ENCODE measurements at places on chromosomes 16 and 17.

- no peak for DNase-seq
Measured at GRCh38 chr17:4636474-4637100, 4.9 kb downstream of the ALOX15 start.

- no peak for DNase-seq
Measured at GRCh38 chr16:23907457-23907902, 71.7 kb downstream of the PRKCB start.

- DNase-seq: no peak
Measured at GRCh38 chr17:82876149-82876548, 36.3 kb upstream of the ZNF750 start.

DNA sequence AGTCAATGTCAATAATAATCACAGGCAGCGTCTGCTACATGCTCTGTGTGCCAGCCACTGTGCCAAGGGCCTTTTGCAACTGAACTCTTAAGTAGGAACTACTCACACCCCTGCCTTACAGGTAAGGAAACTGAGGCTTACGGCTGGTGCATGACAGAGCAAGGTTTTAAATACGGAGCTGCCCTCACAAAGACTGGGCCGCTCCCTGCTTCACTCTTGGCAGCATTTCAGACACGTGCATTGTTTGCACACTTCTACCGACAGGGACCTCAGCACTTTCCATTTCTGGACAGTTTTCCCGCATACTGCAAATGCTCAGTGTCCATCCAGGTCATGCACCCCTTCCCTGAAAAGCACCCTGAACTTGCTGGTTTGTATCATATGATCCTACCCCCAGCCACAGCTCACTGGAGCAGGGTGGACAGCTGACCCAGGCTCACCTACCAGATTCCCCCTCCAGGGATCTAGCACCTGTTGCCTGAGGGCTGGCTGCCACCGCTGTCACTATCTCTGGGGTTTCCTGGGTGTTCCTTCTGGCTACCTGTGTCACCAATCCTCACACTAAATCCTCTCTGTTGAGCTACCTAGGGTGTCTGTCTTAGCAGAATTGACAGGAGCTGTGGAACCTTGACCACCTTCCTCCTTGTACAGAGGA, 142.9 kb downstream of the C16orf78 start:
- no peak for DNase-seq

GRCh38 chr16:85735225-85735635, 15.7 kb downstream of the C16orf74 start:
- peak; percentile 46 for DNase-seq

DNA sequence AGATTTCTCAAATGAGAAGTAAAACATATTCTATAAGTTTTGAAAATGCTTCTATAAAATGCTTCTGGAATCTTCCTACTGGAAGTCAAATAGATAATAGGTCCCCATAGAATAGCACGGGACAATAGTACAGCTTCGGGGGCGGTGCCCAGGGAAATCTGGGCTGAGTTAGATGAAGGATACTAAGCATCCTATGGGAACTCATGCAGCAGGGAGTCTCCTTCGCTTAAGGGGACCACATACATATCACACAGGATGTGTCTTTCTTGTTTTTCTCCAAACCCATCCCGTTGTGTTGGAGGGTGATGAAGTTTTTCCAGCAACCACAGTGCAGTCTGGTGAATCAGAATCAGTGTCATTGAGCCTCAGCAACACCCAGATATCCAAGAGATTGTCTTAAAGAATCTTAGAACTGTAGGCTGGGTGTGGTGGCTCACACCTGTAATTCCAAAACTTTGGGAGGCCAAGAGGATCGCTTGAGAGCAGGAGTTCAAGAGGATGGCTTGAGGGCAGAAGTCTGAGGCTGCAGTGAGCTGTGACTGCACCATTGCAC, 84.2 kb downstream of the PITPNC1 start:
- DNase-seq: no peak

DNA sequence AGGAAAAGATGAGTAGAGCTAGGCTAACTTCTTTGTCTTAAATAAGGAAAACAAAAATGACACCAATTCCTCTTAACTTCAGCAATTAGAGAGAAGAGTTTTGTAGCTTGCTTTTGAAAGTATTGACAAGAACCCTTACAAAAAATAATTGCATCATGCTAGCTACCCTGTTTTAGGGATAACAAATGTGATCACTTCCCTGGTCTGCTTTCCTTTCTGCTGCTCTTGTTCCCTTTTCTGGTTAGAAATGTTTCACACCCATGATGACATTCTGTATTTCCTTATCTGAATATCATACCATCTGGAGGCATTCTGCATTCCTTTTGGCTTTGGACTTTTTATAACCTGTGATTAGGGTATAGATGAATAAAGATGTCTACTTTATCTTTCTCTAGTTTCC, 9.9 kb upstream of the SMIM36 start:
- DNase-seq: no peak

DNA sequence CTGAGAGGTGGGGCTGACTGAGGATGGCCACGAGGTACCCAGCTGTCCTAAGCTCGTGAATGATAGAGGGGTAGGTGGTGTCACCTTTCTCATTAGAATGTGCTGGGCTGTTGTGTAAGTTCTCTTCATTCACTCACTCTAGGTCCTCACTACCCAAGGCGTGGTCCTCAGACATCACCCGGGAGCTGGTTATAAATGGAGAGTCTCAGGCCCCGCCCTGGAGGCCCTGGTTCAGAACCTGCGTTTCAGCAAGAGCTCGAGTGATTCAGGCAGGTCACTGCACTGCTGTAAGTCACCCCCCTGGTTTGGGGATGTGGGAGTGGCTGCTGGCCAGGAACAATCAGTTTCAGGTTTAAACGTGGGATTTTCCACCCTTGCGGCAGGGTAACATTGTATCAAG, 139.8 kb downstream of the FOXL1 start:
- DNase-seq: no peak

GRCh38 chr16:62970851-62971250, 934.6 kb upstream of the CDH8 start:
- DNase-seq: no peak

DNA sequence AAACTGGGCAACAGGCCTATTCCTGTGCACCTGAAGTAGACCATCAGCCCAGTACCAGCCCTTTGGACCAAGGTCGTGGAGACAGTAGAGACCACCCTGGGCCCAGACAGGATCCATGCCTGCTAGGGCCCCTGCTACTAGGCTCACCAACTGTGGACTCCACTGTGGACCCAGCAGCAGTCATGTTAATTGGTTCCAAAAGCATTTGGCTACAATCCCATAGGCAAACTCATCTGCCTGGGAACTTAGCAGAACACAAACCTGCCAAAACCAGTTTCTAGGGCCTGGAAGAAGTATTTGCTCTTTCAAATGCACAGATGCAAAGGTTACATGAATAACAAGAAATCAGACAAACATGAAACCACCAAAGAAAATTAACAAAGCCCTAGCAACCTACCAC, 53.1 kb downstream of the ACSM2A start:
- DNase-seq: no peak

DNA sequence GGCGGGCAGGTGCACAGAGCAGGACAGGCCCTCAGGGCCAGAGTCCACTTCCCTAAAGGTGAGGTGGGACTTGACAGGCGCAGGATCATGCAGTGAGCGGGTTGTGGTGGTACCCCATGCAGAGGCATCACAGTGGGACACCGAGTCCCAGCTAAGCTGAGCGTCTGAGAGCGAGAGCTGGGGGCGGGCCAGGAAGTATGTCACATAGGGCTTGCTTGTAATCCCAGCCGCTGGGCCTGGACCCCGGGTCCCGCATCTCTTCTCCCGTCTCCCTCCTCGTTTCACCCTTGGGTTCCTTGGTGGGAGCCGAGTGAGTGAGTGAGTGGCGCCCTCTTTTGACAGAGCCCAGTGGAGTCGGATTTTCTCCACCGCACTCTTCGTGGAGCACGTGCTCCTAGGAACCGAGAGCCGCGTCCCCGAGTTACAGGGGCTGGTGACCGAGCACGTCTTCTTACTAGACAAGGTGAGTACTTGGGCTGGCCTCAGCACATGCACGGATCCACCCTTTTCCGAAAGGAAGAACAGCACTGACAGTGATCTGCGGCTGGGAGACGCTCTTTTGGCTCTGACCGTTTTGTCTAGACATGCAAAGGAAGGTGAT, 50.8 kb upstream of the ENDOV start:
- no peak for DNase-seq

- DNase-seq: no peak
Measured at GRCh38 chr17:8475781-8476180, 40.1 kb downstream of the NDEL1 start.

Measured in CD4-positive, alpha-beta T cell treated with Interleukin-1 beta for 1 hour (primary cell).